ENCODE measurements at places on chromosomes 12 and 14.

GRCh38 chr14:90288651-90289355 is 32.5 kb downstream of the PSMC1 start:
- DNase-seq, result no peak

- no peak for DNase-seq
Observed at GRCh38 chr14:104247336-104248202, 109.2 kb downstream of the KIF26A start.

GRCh38 chr12:124713041-124713435 is 145.6 kb upstream of the NCOR2 start:
- DNase-seq, result no peak

DNA sequence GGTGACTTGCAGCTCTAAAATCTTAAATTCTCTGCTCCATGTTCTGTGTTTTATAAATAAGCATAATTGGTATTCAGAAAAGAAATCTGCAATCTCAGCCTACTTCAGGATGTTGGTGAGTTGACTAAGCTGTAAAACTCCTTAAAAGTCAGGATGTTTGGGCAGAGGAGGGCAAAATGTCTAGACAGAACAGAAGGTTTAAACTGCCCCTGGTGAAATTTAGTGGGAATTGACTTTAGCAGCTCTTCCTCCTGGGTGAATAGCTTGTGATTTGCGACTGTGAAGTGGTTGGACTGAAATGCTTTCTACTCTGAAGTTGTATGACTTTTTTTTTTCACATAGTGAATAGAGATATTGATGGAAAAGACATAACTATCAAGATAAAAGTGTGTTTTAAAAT is 85.8 kb downstream of the CAND1 start:
- DNase-seq, result no peak

GRCh38 chr12:20262119-20262518 is 106.2 kb upstream of the PDE3A start:
- DNase-seq, result no peak

- DNase-seq, result peak; percentile 43
Observed at GRCh38 chr12:53251477-53252348, 16.4 kb upstream of the ESPL1 start.

GRCh38 chr14:31410048-31410650 is 10.2 kb downstream of the HEATR5A start:
- DNase-seq, result no peak

GRCh38 chr12:93767524-93767863 is 90.3 kb downstream of the CRADD start:
- no peak for DNase-seq

GRCh38 chr14:61474015-61474414 is 152.6 kb downstream of the PRKCH start:
- DNase-seq, result no peak

- DNase-seq, result no peak
Observed at GRCh38 chr14:71773898-71774481, 158.2 kb upstream of the RGS6 start.

DNA sequence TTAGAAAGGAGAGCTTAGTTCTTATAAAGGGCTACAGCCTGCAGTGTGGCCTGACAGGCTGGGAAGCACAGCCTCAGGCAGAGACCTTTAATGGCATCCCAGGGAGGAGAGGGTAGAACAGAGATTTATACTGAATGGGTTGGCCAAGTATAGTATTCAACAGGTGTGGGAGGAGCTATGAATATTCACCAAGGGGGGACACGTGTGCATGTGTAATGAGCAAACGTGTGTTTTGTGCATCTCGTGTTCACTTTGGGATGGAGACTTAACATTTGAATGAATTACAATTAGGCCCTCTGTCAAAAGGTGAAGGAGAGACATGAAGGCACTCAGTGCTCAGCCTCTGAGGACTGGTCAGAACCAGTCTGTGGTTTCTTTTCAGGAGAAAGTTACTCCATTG is 5.2 kb downstream of the TDP1 start:
- DNase-seq, result no peak

- no peak for DNase-seq
Observed at GRCh38 chr12:182381-182892, 31.5 kb downstream of the SLC6A12 start.

DNA sequence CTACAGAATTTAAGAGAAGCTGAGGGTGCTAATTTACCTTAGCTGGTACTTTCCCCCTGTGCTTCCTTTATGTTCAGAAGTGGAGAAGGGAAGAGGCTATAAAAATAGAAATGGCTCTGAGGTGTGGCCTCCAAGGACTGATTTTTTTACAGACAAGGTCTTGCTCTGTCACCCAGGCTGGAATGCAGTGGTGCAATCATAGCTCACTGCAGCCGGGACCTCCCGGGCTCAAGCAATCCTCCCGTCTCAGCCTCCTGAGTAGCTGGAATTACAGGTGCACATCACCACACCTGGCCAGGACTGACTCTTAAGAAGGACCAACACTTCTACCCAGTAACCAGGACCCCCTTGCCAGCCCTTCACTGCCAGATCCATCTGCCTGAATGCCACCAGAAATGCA is 23.9 kb upstream of the NAP1L1 start:
- DNase-seq, result no peak

GRCh38 chr12:27142101-27142721 is 59.8 kb upstream of the C12orf71 start:
- DNase-seq, result no peak

Measured in stimulated activated CD8-positive, alpha-beta memory T cell treated with anti-CD3 and anti-CD28 coated beads, Interleukin-4, amount 100 ng/mL, for 1 hour (primary cell).